ENCODE measurements at places on chromosomes 3 and 15.
A peak's percentile ranks its signal among the peaks of the same experiment; 100 is the strongest.

GRCh38 chr15:38867556-38867955 lies 302.9 kb upstream of the RASGRP1 start:
- DNase-seq: peak; percentile 23
- H3K36me3 ChIP-seq: no peaks in the 10 kb centered on the region
- peak overlapping the region; percentile 99 for H3K27ac ChIP-seq

GRCh38 chr3:181534781-181535221 lies 176.9 kb upstream of the SOX2 start:
- H3K36me3 ChIP-seq: no peaks in the 10 kb centered on the region
- H3K27me3 ChIP-seq: no peaks in the 10 kb centered on the region
- no peak for DNase-seq
- no peak overlapping the region for H3K27ac ChIP-seq
- H3K4me1 ChIP-seq: no peaks in the 10 kb centered on the region

DNA sequence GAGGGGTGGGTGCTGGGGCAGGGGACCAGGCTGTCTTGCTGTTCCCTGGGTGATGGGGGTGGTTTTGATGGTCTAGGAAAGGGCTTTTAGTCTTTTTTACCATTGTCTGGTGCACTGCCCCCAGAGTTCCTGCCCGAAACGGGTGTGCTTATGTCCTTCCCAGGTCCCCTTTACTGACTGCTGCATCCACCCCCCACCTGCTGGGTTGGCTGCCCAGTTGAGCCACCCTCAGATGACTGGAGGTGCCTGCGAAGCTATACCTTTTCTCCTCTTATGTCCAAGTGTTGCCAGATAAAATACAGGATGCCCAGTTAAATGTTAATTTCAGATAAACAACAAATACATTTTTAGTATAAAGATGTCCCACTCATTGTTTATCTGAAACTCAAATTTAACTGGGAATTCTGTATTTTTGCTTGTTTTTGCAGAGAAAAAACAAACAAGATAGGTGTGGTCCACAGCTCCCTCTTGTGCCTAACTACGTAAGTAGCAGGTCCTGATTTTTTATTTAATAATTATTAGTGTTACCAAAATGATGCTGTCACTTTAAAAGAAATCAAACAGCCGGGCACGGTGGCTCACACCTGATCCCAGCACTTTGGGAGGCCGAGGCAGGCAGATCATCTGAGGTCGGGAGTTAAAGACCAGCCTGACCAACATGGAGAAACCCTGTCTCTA lies 6.1 kb upstream of the RPP14 start:
- H3K36me3 ChIP-seq: no peaks in the 10 kb centered on the region
- peak; percentile 74 for DNase-seq
- H3K4me1 ChIP-seq: no peaks in the 10 kb centered on the region
- H3K4me3 ChIP-seq: no peak overlapping the region
- H3K27ac ChIP-seq: no peak overlapping the region
- H3K27me3 ChIP-seq: peaks cover 11% of the 10 kb centered on the region

DNA sequence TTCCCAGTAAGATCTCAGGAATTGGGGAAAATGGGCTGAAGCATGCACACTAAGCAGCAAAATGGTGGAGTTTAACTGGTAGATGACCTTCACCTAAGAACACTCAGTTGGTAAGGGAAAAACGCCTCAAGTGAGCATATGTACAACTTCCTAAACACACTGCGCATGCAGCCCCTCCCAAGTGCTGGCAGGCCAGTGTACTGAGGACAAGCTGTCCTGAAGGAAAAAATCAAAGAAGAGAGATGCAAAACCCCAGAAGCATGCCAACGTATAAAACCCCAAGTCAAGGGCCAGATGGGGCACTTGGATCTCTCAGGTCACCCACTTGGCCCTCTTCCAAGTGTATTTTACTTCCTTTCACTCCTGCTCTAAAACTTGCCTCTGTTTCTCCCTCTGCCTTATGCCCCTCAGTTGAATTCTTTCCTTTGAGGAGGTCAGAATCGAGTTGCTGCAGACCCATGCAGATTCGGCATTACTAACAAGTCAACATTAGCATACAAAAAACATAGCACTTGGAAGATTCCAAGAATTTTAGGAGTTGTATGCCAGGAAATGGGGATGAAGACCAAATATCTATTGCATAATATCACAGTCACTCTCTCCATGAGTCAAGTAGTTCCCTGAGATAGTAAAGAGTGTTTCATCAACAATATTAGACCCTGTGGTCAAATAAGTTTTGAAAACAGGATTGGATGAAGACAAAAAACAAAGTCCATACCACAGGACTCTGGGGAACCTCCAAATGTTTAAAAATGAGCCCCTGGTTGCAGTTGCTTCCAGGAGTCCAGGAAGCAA lies 10.8 kb upstream of the FYCO1 start:
- H3K4me3 ChIP-seq: no peak overlapping the region
- H3K27me3 ChIP-seq: no peaks in the 10 kb centered on the region
- peak; percentile 85 for DNase-seq

DNA sequence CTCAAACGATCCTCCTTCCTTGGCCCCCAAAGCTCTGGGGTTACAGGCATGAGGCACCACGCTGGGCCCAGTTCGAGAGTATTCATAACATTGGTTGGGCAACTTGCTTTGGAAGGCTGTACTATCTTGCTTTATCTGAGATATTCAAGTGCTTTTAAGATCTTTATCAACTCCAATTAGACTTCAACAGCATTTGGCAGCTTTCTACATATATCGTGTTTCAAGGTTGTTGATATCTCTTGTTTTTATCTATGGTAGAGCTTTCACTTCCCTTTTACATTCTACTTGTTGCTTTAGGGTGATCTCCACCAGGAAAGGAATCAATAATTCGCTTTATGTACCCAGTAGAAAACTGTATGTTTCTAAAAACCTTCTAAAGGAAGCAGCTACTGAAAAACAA lies 395.3 kb downstream of the IL5RA start:
- no peaks in the 10 kb centered on the region for H3K4me1 ChIP-seq
- H3K36me3 ChIP-seq: no peaks in the 10 kb centered on the region
- H3K27me3 ChIP-seq: no peaks in the 10 kb centered on the region
- H3K27ac ChIP-seq: no peak overlapping the region

- H3K27ac ChIP-seq: 0 out of 2 replicates have a peak overlapping the region, but pooled peaks have one; percentile 32
- H3K27me3 ChIP-seq: no peaks in the 10 kb centered on the region
- peak; percentile 98 for DNase-seq
- no peaks in the 10 kb centered on the region for H3K36me3 ChIP-seq
Observed at GRCh38 chr3:186021673-186022362, 84.0 kb upstream of the TRA2B start.

DNA sequence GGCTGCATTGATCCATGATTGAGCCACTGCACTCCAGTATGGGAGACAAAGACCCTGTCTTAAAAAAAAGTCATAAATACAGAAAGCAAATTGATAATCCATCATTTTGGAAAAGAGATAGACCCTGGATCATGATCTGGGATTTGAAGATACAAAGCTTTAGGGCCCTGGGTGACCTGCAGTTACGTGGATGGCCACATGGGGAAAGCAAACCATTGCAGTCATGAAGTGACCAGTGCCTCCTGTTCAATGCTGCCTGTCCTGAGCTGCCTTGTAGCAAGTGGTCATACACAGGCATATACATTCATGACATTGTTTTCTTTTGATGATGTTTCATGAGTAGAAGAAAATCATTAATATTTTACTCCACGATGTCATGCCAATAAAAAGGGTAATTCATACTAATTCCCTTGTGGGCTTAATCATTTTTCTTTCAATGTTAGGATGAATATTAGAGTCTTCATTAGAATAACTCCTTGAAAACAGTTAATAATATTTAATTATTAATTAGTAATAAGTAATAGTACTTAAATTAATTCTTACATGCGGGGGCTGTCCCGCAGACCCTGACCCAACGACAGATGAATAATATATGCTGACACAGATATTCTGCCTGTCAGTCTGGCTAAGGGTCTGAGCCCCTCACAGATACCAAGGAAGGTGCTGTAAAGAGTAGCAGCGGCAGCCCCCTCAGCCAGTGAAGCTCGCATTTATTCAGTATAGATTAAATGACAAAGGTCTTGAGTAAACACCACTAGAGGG lies 109.0 kb upstream of the UNC13C start:
- H3K4me1 ChIP-seq: no peaks in the 10 kb centered on the region
- no peaks in the 10 kb centered on the region for H3K36me3 ChIP-seq
- H3K27ac ChIP-seq: no peak overlapping the region
- no peak for DNase-seq

GRCh38 chr3:135567223-135567622 lies 398.3 kb upstream of the PPP2R3A start:
- H3K27me3 ChIP-seq: no peaks in the 10 kb centered on the region
- no peaks in the 10 kb centered on the region for H3K36me3 ChIP-seq

DNA sequence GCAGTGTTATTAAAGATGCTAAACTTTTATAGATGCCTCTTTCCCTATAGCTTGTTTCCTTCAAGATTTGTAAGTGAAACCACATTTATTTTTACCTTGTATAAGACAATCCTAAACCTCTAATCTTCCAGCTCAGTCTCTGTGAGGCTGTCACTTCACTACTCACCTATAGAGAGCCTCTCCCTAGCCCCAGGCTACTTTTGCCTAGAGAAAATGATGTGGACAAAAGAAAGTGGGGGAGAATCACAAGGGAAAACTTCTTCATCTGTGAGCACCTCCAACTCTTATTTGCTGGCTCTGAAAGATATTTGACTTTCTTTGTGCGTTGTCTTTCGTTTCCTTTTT lies 74.9 kb upstream of the SCN5A start:
- H3K4me3 ChIP-seq: no peak overlapping the region
- no peaks in the 10 kb centered on the region for H3K36me3 ChIP-seq
- peaks cover 12% of the 10 kb centered on the region for H3K4me1 ChIP-seq
- no peak for DNase-seq
- H3K27me3 ChIP-seq: peaks cover 22% of the 10 kb centered on the region
- no peak overlapping the region for H3K27ac ChIP-seq

DNA sequence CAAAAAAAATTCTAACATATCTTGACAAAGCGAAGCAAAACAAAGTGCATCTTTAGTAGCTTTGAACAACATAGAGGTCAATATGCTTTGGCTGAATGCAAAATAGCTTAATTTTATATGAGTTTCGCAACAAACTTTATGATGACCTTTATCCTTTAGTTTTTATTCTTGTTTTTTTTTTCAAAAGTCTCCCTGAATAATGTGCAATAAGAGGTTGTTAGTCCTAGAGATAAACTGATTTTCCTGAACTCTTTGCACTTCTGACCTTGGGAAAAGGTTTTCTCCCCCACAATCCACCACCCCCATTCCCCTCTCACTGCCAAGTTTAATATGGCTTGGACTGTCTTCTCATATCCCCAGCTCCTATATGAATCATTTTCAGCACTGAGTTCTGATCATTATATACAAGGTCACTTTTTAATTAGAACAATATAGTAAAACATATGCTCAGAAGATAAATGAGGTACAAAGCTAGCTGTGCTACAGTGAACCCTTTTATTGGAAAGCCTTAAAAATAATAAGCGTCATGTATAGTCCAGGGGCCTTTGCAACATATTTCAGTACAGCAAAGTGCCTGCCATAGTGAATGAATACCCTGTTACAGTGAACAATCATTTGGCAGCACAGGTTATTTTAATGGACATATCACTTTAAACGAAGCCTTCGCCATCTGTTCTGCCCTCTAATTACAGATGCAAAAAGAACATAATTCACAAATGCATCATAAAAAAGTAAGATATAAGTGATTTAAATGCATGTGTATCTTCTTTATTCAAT lies 496.3 kb upstream of the NR2F2 start:
- H3K36me3 ChIP-seq: no peaks in the 10 kb centered on the region
- peaks cover 9% of the 10 kb centered on the region for H3K4me1 ChIP-seq
- no peak overlapping the region for H3K27ac ChIP-seq
- H3K4me3 ChIP-seq: no peak overlapping the region

DNA sequence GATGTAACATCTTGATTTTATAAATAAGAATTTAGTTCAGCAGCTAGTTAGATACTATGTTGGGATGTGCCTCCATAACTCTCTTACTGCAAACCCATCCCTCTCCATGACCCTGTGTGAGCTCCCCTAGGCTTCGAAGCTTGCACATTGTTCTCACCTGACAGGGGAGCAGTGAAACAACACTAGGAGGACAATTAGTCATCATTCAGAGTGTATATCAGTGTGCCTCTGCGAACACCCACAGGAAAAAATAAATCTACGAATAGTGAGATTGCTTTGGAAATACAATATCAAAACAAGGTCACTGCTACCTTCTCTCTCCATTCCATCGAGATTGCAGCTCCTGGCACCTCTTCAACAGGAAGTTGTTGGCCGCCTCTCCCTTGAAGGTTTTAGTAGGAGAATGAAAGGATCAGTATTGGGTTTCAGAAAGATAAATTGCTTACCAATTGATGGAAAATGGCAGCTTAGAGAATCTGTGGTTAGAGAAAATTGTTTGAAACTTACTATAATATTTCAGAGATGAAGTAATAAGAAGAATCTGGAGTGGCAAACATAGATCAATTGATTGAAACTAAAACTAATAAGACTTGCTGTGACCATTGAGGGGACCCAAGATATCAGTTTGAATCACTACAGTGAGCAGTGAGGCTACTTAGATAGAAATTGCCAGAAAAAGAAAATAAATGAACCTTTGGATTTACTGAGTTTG lies 103.2 kb downstream of the CHL1 start:
- H3K36me3 ChIP-seq: no peaks in the 10 kb centered on the region
- DNase-seq: no peak
- no peak overlapping the region for H3K27ac ChIP-seq
- no peaks in the 10 kb centered on the region for H3K4me1 ChIP-seq

DNA sequence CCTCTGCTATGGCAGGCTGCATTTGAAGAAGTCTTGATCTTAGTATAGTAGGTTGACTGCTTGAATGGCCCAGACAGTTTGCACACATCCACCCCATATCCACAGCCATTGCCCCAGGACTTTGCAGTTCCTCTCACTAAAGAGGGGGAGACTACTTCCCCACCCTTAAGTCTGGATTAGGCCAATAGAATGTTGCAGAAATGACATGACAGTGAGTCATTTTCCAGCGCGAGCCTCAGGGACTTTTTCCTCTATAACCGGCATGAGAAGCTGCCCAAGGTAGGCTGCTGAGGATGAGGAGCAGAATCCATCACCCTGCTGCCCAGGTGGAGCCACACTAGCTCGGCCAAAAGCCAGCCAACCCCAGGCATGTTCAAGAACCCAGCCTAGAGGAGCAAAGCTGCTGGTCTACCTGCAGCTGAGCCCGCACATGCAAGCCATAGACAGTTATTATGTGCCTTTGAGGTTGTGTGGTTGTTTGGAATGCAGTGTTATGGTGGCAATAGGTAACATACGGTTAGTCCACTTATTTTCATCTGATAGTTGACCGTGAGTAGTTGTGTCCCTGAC lies 113.9 kb downstream of the TLE3 start:
- peaks cover 59% of the 10 kb centered on the region for H3K27me3 ChIP-seq
- H3K4me1 ChIP-seq: no peaks in the 10 kb centered on the region
- peak; percentile 11 for DNase-seq
- H3K27ac ChIP-seq: no peak overlapping the region
- H3K4me3 ChIP-seq: no peak overlapping the region

GRCh38 chr3:22225161-22225560 lies 474.2 kb upstream of the ZNF385D start:
- H3K27me3 ChIP-seq: peaks cover 6% of the 10 kb centered on the region
- H3K36me3 ChIP-seq: no peaks in the 10 kb centered on the region
- no peak overlapping the region for H3K4me3 ChIP-seq
- H3K27ac ChIP-seq: no peak overlapping the region

DNA sequence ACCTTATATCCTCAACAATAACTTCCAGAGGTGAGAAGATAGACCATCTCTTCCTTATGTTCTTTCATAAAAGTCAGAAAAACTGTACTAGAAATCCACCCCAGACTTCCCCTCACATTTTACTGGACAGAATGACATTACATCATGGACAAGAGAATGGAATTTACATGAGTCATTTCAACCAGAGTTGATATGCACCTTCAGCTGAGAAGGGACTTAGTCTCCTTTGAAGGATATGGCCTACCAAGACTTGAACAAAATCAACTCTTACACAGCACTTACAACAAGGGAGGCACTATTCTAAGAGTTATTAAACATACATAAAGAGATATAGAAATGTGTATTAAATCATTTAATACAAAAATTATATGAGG lies 380.0 kb upstream of the DPH6 start:
- H3K36me3 ChIP-seq: no peaks in the 10 kb centered on the region
- no peaks in the 10 kb centered on the region for H3K4me1 ChIP-seq
- H3K27ac ChIP-seq: no peak overlapping the region
